ENCODE measurements at places on chromosomes 2 and 18.

DNA sequence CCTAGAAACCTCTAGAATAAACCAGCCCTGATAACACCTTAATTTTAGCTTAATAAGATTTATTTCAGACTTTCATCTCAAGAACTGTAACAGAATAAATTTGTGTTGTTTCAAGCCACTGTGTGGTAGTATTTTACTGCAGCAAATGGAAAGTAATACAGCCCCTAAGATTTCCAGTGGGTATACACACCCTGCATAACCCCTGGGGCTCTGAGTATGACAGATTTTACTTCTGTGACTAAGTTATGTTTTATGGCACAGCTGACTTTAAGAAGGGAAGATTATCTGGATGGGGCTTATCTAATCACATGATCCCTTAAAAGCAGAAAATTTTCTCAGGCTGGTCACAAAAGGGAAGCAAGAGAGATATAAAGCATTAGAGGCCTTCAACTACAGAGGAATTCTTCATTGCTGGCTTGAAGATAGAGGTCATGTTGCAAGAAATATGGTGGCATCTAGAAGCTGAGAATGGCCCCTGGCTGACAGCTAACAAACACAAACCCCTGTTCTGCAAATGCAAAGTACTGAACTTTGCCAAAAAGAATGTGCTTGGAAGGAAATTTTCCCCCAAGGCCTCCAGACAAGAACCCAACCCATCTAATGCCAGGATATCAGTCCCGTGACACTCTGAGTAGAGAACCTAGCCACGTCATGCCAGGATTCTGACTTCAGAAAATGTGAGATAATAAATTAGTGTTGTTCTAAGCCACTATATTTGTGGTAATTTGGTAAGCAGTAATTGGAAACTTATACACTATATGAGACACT, 67.8 kb upstream of the SLC9A2 start:
- no peak for DNase-seq

DNA sequence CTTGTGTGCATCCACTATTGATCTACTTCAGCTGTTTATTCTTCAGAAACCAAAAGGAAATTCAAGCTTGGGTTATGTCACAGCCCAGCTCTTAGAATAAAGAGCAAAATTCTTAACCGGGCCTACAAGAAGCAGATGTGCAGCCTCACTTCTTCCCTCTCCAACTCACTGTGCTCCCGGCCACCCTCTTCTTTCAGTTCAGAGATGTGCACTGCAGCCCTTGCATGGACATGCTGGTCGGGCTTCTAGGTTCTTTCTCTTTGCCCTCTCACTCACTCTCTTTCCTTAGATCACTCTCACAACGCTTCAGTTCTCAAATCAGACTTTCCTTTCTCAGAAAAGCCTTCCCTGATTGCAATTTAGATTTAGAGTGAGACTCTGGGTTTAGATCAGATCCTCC, 104.1 kb downstream of the CHN1 start:
- DNase-seq = no peak

GRCh38 chr2:45154606-45155155, 145.4 kb upstream of the SIX2 start:
- DNase-seq = no peak

GRCh38 chr18:32328379-32328778, 138.5 kb downstream of the MEP1B start:
- no peak for DNase-seq

- no peak for DNase-seq
These were observed 148.8 kb downstream of the ARL4C start for GRCh38 chr2:234348081-234348480.

- DNase-seq = no peak
These were observed 448.9 kb upstream of the MEIS1 start for GRCh38 chr2:65985986-65986385.

DNA sequence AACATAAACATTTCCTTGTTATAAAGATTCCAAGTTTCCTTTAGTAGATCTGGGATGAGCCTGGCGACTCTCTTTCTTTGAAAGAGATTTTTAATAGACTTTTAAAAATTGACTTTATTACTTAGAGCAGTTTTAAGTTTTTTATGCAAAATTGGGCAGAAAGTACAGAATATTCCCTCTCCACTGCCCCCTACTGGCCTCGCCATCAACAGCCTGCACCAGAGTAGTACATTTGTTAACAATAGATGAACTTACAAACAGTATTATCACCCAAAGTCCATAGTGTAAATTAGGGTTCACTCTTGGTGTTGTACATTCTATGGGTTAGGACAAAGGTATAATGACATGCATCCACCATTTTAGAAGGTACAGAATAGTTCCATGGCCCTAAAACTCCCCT, 3.9 kb downstream of the MAP3K19 start:
- no peak for DNase-seq

DNA sequence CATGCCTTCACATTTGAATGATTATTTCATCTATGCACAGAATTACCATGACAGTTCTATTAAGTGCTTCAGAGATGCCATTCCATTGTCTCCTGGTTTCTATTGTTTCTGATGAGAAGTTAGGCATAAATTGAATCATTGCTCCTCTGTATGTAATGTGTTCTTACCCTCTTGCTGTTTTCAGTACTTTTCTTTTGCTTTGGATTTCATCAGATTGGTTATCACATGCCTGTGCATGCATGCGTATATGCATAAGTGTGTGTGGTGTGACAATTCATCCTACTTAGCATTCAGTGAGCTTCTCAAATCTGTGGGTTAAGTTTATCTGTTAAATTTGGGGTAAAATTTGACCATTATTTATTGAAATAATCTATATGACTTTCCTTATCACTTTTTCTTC, 263.3 kb upstream of the RND3 start:
- DNase-seq = no peak

DNA sequence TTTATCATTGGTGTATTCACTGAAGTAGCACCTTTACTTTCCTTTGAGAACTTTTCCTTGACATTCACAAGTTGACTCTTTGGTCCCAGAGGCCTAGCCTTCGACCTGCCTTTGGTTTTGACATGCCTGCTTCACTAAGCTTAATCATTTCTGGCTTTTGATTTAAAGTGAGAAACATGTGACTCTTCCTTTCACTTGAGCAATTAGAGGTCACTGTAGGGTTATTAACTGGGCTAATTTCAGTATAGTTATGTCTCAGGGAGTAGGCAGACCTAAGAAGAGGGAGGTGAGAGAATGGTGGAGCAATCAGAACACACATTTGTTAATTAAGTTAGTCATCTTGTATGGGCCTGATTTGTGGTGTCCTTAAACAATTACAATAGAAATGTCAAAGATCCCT, 1040.7 kb upstream of the SLC39A10 start:
- no peak for DNase-seq

GRCh38 chr18:32270341-32270740, 80.5 kb downstream of the MEP1B start:
- no peak for DNase-seq

GRCh38 chr2:109290887-109291643, 162.1 kb downstream of the SH3RF3 start:
- DNase-seq = no peak

DNA sequence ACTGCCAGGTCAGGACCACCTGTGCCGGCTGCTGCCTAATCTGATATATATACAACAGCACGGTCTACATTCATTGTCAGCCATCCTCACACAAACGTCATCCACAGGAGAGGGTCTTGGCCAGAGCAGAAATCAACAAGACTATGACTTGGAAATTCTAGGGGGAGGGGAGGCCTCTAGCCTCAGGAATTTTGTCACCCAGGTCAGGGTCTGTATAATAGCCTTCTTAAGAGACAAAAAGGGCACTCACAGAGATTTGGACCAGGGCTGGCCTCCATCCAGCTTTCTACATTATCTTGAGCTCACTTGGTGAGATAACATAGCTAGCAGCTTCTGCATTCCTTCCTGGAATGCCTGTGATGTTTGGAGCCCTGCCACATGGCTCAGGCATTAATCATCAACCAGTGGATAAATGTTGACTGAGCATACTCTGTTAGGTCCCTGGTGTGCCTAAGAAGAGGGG, 50.4 kb upstream of the CTIF start:
- DNase-seq = no peak

DNA sequence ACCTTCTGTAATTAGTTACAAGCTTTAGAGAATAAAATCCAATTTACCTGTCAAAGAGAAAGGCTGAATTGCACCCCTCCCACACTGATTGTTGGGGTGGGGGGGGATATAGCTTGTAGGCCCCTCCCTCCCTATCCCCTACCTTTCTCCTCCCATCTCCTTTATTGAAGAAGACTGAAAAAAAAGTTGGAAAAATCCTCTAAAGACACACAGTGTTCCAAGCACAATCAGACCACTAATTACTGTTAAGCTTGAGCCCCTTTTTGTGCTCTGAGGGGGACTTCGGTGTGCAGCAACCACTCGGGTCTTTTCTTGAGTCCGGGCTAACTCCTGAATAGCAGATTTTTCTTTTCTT, 43.0 kb upstream of the FZD5 start:
- DNase-seq = no peak

DNA sequence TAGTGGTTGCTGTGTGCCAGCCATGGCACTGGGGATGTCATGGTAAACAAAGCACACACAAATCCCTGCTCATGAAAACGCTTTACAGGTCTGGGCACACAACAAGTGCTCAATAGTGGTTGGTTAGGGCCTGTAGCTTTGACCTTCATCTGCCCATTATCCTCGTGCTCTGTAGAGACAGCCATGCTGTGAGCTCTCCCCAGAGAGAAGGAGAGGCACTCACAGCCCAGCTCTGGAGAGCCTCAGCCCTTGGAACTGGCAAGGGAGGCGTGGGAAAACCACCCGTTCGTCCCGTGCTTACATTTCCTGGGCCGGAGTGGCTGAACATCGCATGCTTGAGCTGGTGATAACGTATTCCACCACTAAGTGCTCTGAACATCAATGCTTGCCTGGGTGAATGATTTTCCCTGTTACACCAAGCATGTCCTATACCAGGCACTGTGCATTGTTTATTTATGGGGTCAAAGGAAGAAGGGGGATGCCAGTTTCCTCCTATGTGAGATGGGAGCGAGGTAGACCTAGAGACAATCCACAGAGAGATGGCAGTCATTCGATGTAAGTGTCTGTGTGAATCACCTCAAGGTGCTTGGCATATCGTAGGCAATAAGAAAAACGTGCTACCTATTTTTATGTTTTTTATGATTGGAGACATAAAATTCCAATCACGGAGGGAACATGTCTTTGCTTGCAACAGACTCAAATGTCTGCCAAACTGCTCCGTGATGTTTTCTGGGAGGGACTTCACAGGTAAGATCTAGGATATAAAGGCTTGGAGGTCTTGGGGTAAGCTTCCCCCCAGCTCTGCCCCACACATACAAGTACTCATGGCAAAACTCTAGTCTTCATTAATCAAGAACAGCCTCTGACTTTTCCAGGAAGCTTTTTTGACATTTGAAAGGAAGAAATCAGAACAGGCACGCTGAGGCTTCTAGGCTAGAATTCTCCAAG, 75.5 kb downstream of the DDX1 start:
- DNase-seq = no peak

- no peak for DNase-seq
These were observed 20.7 kb downstream of the NRXN1 start for GRCh38 chr2:51011254-51011653.

DNA sequence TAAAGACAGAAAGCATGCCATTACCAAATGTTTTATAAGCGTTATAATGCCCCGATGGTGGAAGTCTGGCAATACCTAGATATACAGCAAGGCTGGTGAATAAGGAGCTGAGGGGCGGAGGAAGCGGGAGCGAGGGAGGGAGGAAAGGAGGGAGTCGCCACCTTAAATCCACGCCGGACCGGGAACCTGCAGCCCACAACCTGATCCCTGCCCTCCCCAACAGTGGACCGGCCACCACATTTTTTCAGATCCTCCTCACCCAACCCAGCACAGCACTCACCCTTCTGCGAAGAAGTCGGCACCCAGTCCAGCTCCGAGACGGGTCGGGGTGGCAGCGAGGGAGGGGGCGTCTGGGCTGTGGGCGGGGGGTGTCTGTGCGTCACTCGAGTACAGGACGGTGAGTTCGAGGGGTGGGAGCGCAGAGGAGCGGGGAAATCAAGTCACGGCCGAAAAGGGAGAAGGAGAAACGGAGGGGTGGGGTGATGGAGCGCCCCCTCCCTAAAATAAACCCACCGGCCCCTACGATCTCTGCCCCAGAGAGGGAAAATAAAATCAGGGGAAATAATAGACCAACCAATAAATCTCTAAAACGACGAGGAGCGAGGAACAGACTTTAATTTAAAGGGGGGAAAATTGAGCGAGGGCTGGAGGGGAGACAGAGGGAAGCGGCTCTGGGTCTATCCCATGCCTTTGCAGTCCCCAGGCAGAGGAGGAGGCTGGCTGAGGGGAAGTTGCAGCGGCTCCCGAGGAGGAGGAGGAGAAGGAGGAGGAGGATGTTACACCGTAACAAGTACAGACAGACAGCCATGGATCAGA, 96.5 kb upstream of the SERTAD2 start:
- DNase-seq = peak; percentile 77

DNA sequence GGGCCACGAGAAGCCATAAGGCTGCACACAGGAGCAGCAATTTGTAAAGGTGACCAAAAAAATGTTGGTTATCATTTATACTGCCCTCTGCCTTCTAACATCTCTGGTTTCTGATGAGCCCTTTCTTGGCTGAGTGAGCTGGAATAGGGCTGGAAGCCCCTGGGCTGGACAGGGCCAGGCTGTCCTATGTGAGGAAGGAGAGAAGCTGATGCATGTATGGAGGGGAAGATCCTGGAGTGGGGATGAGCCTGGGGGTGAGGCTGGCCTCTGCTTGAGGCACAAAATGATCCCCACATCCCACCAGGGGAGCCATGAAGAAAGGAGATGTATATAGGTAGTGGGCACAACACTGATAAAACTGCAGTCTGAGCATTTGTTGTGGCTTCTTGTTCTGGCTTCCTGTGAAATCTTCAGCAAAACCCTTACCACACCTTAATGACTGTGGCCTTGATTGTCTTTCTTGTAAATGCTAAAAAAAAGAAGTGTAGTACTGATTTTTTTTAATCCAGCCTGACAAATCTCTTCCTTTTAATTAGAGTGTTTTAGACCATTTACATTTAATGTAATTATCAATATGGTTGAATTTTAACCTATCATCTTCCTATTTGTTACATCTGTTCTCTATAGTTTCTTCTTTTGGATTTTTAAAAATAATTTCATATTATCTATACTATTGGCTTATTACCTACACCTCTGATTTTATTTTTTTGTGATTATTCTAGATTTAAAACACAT, 5.6 kb downstream of the SNED1 start:
- peak; percentile 41 for DNase-seq

DNA sequence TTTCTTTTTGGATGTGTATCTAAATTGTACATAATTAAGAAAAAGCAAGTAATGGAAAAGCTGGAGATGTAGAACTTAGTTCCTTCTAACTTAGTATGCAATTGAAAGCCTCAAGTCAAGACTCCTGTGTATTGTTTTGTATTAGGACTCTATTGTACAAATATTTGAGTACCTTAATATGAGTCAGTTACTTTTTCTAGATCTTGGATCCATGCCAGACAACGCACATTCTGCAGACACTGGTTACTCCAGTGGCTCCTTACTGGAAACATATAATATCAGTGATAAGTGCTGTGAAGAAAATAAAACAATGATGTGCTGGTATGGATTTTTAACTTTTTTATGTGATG, 1.5 kb downstream of the SLC39A10 start:
- no peak for DNase-seq

DNA sequence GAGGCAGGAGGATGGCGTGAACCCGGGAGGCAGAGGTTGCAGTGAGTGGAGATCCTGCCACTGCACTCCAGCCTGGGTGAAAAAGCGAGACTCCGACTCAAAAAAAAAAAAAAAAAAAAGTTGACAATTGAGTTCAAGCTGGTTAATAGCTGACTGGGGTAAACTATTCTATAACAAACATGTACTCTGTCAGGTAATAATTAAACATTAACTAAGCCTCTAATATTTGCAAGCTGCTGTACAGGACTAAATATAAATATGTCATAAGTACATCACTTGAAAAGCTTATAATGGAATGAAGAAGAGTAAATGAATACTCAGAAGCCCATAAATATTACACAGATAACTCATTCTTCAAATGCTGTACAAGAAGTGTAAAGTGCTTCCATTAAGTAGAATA, 190.4 kb upstream of the CRIM1 start:
- no peak for DNase-seq

Data from activated CD8-positive, alpha-beta memory T cell treated with anti-CD3 and anti-CD28 coated beads for 24 hours (primary cell).